Activated CD4-positive, CD25-positive, alpha-beta regulatory T cell (primary cell): ENCODE measurements at places on chromosomes 12 and 14.

DNA sequence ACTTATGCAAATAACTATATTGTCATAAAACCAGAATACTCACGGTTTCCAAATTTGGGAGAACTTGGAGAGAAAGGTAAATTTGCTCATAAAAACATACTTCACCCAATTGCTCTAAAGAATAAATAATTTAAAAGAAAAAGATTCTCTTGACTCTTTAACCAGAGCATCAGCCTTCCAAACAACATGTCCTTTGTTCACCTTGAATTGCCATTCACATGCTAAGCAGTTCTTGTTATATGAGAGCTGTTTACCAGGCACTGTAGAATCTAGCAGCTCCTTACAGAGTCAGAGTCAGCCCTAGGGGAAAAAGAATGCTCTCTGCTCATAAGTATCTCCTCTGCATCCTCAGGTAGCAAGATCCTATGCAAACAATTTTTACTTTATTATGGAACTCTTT lies 10.2 kb downstream of the SLCO1A2 start:
- no peak for DNase-seq

GRCh38 chr12:98182821-98183220 lies 332.6 kb upstream of the TMPO start:
- no peak for DNase-seq

DNA sequence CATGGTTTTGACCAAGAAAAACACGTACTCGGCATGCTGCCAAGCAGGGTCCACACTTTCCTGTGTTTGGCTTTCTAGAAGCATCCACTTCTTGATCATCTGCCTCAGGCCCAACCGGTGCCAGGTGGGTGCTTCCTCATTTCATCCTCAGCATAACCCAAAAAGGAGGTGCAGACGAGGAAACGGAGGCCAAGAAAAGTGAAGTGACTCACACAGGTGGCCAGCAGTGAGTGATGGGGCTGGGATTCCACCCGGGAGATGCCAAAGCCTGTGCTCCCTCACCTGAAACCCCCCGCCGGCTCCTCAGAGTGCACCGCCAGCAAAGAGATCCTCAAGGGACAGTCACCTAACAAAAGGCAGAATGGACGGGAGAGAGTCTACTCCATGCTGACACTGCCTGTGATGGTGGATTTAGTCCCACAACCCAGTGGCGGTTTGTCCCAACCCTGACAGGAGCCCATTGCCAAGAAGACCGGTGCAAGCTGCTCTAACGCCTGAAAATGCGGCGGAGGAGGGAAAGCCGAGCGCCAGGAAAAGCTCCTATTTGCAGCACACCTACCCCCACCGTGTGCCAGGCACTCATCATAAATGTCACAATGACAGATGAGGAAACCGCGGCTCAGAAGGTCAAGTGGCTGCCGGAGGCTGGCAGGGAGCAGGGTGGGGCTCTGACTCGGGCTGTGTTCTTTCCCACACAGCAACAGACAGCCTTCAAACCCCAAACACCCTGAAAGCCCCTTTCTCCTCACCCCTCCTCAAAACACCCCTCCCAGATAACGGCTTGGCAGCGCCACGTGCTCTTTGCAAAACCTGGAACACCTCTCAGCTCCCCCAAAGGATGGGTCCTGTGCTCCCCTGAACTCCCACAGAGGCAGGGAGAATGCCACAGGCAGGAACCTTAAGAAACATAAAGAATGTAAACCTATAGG lies 18.8 kb downstream of the BCL11B start:
- DNase-seq, result no peak

DNA sequence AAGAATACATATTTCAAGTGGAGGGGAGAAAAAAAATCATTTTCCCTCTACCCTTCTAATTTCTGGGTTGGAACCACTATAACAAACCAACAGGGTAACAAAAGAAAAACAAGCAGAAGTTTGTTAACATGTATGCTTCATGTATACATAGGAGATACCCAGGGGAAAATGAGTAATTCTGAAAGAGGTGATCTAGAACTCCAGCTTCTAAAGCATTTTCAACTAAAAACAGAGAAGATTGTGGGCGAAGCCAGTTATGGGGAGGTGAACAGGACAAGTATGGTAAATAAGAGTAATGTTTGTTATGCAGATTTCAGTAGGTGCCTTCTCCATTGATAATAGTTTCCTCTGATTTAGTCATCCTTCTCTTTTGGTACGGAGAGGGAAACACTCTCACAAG lies 16.7 kb downstream of the FNTB start:
- DNase-seq, result no peak

GRCh38 chr14:99132821-99133635 lies 139.0 kb downstream of the BCL11B start:
- no peak for DNase-seq

DNA sequence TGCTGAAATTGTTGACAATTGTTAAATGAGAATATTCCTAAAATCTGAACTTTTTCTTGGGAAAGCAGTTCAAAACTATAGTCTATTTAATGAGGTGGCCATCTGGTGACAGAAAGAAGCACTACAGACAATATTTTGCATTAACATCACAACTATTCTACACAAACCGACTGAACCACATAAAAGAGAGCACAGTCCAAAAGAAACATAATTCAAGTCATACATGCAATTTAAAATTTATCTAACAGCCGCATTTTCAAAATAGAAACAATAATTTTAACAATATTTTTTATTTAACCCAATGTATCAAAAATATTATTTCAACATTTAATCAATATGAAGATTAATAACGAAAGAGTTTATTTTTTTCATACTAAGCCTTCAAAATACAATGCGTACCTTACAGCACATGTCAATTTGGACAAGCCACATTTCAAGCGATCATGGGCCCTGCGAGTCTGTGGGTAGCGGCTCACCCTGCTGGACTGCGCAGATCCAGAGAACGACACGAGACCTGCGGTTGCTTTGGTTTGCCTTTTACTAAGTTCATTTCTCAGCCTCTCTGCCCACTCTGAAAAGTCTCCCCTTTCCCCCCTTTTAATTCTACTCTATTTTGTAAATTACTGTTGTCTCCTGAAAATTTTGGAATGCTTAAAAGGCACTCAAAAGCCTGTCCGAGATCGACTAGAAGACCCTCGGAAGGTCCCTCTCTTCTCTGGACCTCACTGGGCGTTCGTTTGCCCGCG lies 947 bp upstream of the LRRC9 start:
- no peak for DNase-seq

DNA sequence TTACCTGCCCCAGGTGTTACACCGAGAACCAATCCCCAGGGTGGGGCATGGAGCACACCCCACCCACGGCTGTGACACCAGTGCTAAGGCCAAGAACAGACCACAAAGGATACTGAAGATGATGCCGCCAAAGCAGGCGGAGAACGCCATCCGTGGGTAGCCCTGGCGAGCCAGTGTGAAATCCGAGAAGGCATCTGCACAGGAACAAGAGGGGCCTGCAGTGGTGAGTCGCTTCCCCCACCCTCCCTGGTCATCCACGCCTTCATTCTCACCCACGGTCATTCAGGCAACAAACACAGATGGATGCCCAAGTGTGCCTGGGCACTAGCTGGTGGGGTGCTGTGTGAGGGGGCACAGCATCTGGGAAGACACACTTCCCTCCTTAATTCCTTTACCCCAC lies 28.5 kb downstream of the SLC8B1 start:
- DNase-seq, result no peak

- DNase-seq, result no peak
Observed at GRCh38 chr14:38224338-38224737, 16.6 kb downstream of the SSTR1 start.

DNA sequence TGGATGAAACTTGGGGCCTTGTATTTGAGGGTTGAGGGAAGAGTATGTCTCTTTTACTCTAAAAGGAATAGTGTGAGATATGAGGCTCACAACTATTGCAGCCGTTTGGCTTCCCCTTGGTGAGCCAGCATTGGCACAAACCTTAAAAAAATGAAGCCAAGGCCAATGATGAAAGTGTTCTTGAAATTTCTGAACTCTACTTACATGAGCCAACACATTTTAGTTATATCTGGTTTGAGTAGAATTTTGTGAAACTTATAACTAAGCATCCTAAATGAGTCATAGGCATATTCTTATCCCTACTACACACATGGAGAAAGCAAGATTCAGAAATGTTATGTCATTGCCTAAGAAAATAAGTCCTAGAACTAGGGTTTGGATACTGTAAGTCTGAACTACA lies 55.3 kb upstream of the ACSS3 start:
- no peak for DNase-seq

DNA sequence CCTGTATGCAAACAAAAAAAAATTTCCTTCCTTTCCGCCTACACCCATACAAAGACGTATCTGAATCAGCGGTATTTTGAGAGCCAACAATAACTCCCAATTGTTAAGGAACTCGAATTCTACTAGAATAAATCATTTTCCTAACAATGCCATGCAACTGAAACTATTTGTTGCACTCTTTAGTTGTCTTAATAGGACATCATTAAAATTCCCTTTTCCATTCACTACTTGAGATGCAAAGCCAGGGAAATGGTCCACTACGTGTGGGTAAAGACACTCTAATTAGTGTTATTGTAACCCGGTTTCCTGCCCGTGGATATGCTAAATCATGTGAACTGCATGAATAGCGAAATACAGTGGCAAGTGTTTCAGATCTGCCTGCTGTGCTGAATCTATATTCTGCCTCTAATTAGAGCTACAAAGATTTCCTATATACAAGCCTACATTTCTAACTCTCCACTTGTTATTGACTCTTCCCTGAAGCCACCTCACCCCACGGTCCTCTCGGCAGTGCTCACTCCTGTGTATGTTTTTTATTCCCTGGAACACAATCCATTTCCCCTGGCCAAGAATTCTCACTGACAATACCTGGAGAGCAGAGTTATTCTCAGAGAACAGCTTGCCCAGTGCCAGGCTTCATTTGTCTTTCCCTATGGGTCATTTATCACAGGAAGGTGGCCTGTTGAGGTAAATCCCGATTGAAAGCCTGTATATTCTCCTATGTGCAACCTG lies 168.3 kb downstream of the PAWR start:
- DNase-seq, result no peak

DNA sequence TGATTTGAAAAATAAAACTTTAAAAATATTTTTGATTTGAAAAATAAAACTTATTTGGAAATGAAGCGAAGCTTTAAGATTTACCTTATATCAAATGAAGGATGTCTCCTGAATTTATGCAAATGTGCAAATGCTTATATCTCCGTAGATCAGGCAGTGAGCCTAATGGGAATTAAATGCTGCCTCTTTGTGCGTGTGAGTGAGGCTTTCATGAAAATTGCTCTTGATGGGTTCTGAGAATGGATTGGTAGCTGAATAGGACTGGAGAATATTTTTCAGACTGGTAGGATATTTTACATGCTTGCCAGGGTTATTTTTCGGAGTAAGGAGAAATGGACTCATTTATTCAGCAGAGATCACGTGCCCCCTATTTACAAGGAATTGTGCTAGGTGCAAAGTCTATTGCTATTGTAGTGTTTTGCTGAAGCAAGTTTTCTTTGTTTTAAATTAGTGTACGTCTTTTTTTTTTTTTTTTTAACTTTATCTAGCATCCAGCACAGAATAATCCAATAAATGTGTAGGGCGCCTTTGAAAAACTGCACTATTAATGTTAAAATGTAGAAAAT lies 2.4 kb downstream of the VRK1 start:
- no peak for DNase-seq

GRCh38 chr12:103851127-103851526 lies 10.1 kb upstream of the NT5DC3 start:
- no peak for DNase-seq

DNA sequence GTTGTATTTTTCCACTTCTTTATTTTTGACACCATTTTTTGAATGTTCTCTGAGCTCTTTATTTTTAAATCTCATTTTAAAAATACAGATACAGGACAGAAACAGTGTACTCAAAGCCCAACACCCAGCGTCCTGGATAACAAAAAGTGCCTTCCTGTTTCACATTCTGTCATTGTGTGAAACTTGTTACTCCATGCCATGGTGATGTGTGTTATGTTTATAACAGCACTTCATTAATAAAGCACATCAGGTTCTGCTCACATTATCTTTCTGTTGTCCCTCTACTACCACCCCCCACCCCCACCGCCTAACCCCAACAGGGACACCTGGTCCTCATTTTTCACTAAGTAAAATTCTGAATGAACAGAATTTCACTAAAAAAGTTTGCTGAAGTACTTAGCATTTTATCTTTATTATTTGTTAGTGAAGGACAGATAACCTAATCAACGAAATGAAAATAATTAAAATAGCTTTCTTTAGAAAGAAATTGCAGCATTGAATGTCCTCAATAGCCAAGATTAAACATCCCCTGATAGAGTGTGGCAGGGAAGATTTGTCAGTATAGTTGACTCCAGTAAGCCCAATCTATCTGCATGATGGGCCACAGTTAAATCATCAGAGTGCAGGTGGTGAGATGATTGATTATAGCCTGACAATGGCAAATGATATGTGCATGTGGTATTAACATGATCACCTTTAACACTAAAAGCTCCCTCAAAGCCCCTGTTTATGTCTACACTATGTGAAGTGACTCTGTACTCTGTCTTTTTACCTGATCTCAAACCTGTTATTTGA lies 153.9 kb downstream of the ACSS3 start:
- DNase-seq, result no peak

DNA sequence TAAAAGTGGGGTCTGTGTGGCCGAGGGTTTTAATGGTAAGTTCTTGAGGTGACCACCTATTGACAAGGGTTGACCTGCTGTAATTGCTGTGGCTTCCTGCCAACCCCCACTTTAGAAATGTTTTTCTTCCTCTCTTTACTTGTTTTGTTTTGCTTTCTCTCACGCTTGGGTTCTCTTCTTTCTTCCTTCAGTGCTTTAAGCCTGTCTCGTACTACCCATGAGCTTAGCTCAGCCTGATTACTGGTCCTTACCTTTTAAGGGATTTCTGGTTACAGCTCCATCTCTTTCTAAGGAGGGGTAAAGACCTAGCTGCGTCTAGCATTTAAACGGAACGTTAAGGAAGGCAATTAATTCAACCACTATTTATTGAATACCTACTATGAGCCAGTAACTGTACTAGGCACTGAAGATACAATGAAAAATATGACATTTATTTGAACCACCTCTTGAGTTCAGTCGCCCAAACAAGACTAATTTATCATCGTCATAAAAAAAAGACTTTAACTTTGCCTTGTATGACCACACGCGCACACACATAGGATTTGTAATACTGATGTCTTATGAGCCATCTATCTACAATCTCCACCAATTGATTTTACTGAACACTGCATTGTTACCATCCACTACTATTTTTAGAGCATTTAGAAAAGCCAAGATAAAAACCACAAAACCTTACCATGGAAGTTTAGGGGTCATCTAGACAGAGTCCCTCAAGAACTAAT lies 888 bp upstream of the PPP1R12A start:
- DNase-seq, result no peak

DNA sequence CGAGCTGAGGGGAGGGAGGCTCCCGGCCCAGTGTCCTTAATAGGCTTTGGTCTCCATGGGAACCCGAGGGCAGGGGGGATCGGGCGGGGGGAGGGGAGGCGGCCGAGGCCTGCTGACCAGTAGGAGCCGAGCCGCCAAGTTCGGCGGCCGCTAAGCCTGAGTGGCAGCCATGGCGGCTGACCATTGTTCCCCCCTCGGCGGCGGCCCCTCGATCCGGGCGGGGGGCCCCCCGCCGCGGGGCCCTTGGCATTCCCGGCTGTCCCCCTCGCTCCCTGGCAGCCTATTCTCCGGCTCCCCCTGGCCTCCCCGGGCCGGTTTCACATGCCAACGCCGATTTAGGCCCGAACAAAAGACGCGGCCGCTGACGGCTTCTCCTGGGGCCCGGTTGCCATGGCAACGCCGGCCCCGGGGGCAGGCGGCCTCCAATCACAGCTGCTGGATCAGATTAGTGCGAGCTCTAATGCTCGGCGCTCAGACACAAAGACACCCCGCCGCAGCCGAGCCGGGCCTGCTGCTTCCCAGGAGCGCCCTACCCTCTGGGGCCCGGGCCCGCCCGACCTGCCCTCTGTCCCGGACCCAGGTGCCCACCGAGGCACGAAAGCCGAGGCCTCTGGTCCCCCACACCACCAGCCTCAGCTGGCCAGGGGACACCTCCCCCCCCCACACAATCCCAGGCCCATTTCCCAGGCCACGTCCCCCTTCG lies 7.3 kb downstream of the MSI1 start:
- DNase-seq, result no peak
